NCI-H146 (cell line): ENCODE measurements at places on chromosomes 1 and 21.

- no peak for DNase-seq
These were observed 47.5 kb upstream of the ITPKB start for GRCh38 chr1:226786550-226786949.

DNA sequence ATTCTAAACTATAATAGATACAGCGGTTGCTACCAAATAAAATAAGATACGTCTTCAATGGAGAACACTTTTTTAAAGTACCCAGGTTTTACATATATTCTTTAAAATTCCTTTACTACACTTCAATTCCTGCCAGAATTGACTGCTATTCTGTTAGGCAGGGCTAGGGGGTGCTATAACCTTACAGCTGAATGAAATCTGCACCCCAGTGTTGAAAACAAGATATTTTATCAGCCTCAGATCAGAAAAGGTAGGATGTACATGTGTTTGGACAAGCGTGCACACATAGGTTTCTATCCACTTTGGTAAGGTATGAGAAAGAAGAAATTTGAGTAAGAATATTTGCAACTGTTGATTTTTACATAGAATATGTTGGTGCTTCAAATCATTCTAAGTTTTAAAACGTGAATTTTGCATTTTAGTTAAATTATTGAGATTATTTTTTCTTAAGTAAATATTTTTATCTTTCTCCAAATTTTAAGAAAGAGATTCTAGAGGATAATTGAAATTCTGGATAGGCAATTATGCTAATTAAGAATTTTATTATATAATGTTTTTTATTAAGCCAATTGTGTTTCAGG, 490.8 kb upstream of the ADGRL4 start:
- DNase-seq: peak; percentile 52

DNA sequence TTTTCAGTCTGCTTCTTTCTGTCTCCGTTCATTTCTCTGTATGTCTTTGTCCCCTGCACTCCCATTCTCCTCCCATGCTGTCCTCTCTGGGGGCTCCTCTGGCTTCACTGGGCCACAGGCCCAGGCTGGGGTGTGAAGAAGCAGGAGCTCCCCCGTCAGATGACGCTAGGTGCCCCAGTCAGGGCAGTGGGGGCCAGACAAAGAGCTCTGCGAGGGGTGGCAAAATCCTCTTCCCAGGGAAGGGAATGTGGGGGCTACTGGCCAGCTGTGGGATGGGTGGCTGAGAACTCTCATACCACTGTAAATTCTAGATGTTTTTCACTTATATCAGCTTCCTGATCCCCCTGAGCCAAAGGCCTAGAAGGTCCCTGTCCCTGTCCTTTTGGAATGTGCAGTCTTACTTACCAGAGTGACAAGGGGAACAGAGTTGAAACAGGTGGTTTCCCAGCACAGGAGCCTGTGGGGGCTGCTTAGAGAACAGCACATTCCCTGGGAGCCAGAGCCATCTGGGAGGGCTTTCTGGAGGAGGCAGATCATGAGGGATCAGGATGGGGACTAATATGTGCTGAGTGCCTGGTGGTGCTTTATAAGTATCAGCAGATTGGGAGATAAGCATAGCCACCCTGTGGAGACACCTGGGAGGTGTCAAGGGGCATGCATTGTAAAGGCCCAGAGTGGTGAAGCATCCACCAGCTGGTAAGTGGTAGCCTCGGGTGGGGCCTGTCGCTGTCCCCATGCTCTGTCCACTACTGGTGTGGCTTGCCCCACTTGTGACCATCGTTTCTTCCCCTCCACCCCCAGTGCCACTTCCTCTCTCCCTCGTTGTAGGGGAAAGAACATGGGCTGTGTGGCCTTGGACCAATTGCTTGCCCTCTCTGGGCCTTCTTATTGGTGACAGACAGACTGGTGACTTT, 10.1 kb upstream of the PADI1 start:
- peak; percentile 40 for DNase-seq

DNA sequence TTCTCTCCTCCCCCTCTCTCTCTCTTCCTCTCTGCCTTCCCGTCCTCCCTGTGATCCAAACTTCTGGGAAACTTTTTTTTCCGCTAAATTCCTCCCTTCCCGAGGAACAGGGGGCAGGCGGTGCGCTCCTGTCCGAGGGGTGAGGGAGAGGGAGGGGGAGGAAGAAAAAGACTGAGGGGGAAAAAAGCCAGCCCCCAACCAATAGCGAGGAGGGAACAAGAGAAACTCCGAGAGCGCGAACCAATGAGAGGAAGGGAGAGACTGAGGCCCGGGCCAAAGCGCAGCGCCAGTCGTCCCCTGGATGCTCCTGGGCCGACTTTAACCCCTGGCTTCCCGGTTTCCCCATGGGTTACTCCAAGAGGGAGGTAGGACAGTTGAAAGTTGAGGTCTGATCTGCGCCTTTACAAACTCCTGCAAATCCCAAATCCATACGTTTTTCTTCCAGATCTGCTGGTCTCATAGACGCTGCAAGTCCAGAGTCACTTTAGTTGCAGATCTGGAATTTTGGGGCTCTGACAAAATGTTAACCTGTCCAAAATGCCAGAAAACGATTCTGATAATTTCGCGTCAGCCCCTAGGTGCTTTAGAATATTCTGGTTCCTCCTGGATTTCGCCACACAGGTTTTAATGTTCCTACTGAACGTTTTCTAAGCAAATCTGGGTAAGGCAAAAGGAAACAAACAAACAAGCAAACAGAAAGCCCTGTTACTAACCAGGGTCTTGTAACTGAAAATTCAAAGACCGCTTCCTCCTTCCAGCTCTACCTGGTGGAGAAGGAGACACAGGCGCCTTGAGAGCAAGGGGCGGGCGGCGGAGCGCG, at the start of gene TBX15:
Gene TBX15, minus strand, starts transcription at position 158 of the 820 bp plus-strand sequence. CDS start 548 bp downstream, outside the sequence.
- DNase-seq: no peak

- no peak for DNase-seq
These were observed 5.4 kb downstream of the UBR4 start for GRCh38 chr1:19204446-19205266.
